ENCODE measurements at places on chromosomes 5 and 9. TPM values are rescaled to one million over a fixed set of nuclear protein-coding genes. Genes with fewer than 3 reads are reported as not detected.

The CDC20B gene
- total RNA-seq: 0.14 TPM

The LECT2 gene
- not detected for total RNA-seq

The SLC6A3 gene
- not detected for total RNA-seq

The FABP6 gene
- total RNA-seq: not detected

The SEMA6A gene
- 1.5 TPM for total RNA-seq

The SHB gene
- 22.3 TPM for total RNA-seq

The TRIM36 gene
- 0.69 TPM for total RNA-seq

The BHMT2 gene
- total RNA-seq: 0.76 TPM

The HSD17B3 gene
- not detected for total RNA-seq

The SPEF2 gene
- total RNA-seq: 0.76 TPM

The OR1L8 gene
- total RNA-seq: 0.16 TPM

The CBY3 gene
- total RNA-seq: not detected

The PCDHGA11 gene
- total RNA-seq: 10.3 TPM

The ACTL7A gene
- not detected for total RNA-seq

The MUSK gene
- not detected for total RNA-seq

The OLFM1 gene
- 0.95 TPM for total RNA-seq

Measured in endothelial cell of umbilical vein (primary cell).